GM12865 (cell line): ENCODE measurements at places on chromosomes 3 and 15.

DNA sequence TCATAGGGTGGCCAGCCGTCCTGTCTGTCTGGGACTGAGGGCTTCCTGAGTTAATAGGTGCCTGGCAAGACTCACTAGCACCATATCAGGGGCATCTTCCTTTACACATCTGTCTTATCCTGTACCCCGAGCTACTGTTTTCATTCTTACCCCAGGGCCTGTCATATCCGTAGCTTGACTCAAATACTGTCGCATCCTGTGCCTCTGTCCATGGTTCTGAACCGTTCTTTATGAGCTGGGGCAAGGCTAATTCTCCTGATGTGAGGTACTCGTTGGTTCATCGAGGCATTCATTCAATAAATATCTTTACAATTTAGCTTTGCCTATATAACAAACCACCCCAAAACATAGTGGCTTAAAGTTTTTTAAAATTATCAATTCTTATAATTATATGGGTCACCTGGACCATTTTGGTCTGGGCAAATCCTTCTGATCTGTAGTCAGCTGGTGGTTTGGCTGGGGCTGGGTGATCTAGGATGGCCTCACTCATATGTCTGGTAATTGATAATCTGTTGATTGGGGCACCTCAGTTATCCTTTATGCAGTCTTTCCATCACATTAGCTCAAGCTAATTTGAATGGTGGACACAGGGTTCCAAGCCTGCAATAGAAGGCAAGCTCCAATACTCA, 121.2 kb downstream of the TLE3 start:
- peak; percentile 81 for DNase-seq

DNA sequence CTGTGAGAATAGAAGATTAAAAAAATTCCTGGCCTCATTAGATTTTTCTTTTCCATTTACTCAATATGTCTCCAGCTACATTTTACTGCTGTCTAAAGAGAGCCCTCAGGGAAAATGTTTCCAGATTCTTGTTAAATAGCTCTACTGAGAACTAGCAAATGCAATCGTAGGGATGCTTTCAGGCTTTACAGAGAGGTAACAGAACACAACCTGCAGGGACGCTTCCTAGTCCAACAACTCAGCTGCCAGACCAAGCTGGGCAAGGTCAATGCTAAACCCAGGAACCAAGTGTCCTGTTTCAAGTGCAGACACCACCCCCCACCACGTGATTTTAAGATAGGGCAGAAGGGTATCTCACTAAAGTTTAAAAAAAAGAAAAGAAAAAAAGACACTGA, 25.2 kb downstream of the ARHGEF3 start:
- DNase-seq = no peak

- DNase-seq = no peak
These were observed 329.5 kb downstream of the OCA2 start for GRCh38 chr15:27769652-27770051.

DNA sequence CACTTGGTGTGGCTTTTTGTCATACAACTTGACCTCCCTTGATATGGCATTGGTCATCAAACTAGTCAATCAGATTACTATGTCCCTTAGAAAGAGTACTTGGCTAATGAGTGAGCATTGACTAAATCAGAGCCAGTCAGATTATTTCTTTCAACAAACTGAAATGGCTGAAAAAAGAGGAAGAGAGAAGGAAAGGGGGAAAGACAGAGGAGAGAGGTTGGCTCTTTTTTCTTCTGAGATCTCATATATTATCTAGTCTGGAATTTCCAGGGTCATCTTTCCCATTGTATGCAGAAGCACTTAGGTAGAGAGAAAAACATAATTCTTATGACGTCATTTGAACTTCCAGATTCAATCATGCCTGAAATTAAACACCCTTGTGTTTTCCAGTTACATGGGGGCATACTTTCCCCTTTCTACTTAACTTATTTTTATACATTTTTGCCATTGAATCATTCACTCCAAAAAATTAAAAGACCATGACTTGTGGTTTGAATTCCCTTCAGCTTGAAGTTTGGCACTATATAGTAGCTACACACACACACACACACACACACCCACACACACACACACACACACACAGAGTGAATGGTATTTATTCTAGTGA, 387.8 kb downstream of the LSAMP start:
- DNase-seq = peak; percentile 17
